Stimulated activated CD4-positive, alpha-beta T cell treated with anti-CD3 and anti-CD28 coated beads, Interleukin-4, amount 100 ng/mL, for 4 hours (primary cell): ENCODE measurements at places on chromosomes 12 and 14.

DNA sequence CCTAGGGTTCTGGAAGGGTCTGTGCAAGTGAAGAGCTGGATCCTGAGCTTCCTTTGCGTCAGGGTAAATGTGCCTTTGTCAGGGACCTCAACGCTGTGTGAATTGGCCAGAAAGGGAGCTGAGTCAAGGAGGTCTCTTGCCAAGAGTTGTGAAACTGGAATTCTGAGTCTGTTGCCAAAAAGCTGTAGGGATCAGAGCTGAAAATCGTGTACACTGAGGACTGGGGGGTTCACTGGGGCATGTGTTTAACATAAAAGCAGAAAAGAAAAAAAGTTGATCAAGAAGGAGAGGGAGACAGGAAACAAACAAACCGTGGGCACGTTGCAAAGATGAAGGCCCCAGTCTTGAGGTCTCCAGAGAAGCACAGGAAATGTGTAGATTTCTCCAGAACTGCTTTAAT lies 1081.5 kb downstream of the VRK1 start:
- peak; percentile 26 for DNase-seq

- no peak for DNase-seq
These were observed 151.6 kb downstream of the CALM1 start for GRCh38 chr14:90548455-90548854.

- peak; percentile 23 for DNase-seq
These were observed 693 bp downstream of the MAP3K9 start for GRCh38 chr14:70808416-70809224.

GRCh38 chr12:89552376-89552775 lies 26.5 kb upstream of the POC1B start:
- DNase-seq = no peak
